Activated CD4-positive, alpha-beta T cell treated with anti-CD3 and anti-CD28 coated beads for 1 hour (primary cell): ENCODE measurements at places on chromosomes 5 and 9.

- DNase-seq: no peak
Measured at GRCh38 chr5:74257645-74258313, 382.7 kb downstream of the ENC1 start.

DNA sequence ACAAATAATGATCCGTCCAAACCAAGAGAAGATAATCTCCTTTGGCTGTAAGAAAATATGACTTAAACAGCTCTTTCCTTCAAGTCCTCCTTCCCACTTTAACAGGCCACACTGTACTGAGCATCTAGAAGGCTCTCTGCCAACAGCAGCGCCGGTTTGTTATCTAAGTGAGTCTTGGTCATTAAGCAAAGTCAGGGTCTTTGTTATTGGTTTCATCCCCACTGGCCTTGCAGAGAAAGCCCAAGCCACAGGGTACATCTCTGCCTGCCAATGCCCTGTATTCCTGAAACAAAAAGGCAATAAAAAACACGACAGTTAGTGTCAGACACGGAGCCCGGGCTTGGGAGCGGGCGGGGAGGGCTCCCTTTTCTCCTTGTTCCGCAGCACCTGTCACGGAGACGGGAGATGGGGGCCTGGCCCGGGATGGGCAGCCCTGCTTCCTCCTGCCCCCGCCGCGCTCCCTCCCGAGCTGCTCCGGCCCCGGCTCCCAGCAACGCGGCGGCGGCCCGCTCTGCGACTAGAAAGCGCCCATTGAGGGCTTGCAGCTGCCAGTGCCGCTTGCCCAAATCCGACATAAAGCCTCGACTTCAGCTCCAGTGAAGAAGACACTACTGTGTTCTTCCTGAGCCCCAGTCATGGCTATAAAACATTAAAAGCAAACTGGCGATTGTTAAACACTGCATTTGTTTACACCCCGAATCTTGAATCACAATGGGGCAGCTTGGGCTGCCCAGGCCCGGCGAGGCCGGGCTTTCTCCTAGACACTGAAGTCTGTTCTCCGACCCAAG, 28.1 kb upstream of the PIK3R1 start:
- DNase-seq: no peak

DNA sequence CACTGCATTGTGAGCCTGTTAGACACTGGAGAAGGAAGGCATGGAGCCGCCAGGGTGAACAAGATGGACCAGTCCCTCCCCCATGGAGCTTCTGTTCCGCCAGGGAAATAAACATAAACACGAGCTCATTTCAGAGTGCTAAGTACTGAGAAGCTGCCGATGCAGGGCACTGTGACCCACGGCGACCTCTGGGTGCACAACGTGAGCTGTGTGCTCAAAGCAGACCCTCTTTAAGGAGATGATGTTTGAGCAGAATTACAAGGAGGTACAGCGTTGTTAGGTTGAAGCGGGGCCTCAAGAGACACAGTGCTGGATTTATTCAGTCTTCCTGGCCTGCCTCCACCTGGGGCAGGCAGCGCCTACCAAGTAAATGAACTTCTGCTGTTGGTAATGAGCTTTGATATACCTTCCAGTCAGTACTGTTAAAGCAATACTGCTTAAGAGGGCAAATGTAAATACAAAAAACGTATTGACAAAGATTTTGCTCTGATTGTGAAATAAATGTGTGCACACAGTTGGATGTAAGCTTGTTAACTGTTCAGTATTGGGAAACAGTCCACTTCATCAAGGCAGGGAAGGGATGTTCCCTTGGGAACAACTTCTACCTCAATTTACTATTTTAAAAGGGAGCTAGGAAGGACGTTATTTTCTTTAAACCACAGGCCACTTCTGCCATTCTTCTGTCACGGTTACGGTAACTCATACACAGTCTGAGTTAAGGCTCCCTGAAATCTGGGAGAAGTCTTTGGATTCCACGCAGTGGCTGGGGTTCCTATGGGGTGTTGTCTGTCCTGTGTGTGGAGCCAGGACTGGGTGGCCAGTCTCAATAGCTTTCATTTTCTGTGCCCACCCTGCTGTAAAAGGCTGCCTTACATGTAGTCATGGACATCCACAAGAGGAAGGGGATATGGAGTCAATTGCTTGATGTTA, 48.9 kb upstream of the DMRT1 start:
- no peak for DNase-seq

DNA sequence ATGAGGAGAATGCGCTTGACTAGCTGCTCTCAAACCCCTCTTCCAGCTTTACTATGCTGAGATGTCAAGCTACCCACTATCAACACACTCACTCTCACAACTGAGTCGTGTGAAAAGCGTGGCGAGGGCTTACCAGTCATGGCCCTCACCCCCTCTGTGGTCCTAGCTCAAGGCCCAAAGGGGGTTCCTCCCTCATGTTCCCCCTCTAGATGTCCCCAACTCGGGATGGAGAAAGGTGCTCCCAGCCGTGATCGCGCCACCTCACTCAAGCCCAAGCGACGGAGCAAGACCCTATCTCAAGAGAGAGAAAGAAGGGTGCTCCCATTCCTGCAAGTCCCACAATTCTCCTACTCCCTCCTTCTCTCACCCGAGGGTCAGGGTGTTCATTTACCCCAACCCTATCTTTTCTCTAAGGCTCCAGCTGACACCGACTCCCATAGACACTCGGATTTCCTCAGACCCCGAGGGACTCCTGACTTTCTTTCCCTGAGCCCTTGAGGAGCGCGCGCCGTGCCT, 559 bp downstream of the SLC38A9 start:
- DNase-seq: no peak

GRCh38 chr5:107442452-107442851, 228.3 kb downstream of the EFNA5 start:
- DNase-seq: no peak

- DNase-seq: no peak
Measured at GRCh38 chr9:76891874-76892273, 14.0 kb downstream of the PRUNE2 start.

- no peak for DNase-seq
Measured at GRCh38 chr5:110478895-110479294, 247.6 kb downstream of the TMEM232 start.

GRCh38 chr5:105952875-105953274, 1717.9 kb downstream of the EFNA5 start:
- DNase-seq: no peak

GRCh38 chr5:39665328-39665727, 240.5 kb upstream of the DAB2 start:
- no peak for DNase-seq

- DNase-seq: no peak
Measured at GRCh38 chr5:80193401-80193800, 62.4 kb downstream of the SERINC5 start.

- peak; percentile 11 for DNase-seq
Measured at GRCh38 chr9:96219026-96219899, 82.7 kb downstream of the HSD17B3 start.

DNA sequence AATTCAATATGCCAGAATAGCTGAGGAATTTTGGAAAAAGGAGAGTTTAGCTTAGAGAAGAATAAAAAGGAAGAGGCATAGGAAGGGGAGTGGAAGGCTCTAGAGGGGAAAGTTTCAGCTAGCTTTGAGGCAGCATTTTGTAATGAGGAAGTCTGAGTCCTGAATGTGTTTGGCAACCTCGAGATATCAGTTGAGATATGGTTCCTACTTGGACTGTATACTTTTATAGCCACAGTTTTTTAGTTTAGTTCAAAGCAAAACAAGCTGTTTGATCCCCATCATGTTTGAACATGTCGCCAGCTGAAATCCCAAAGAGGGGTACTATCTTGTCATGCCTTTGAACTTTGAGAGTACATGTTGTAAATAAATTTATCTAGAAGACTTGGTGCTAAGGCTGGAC, 559.0 kb upstream of the FTMT start:
- DNase-seq: no peak

DNA sequence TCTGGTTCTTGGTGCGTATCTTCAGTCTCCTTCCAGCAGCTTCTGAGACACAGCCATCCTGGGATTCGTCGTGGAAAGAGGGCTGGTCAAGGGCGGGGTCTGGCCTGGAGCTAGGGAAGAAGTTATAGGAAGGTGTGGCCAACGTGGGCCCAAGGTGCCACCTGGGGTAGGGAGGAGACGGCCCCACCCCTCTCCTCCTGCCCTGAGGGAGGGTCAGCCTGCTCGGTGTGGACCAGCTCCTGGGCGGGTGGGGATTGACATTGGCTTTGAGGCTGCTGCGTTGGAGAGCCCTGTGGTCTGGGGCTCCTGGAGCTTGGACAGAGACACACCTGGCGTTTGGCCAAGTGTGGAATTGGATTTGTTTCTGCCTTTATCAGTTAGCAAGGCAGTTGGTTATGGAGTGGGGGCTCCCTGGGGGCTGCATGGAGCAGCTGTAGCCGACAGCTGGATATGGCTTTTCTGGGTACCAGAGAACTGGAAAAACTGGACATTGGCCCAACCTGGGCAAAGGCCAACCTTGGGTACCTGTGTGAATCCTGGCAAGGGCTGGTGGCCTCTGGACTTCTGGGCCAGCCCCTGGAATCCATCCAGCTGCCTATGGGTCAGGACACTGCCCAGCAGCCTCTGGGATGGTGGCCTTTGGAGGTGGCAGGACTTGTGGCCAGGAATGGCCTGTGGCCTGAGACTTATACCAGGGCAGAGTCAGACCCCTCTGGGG, 75.7 kb upstream of the PPP1R26 start:
- no peak for DNase-seq

DNA sequence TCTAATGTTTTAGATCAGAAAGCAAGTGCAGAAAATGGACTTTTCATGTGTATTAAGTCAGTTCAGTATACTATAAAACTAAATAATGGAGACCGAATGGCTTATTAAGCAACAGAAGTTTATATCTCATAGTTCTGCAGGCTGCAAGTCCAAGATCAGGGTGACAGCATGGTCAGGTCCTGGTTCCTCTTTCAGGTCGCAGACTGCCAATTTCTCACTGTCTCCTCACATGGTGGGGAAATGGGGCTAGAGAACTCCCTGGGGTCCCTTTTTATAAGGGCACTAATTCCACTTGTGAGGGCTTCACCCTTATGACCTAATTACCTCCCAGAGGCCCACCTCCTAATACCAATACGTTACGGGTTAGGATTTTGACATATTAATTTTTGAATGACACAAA, 48.7 kb downstream of the RICTOR start:
- no peak for DNase-seq

- no peak for DNase-seq
Measured at GRCh38 chr5:140312067-140312790, 9.3 kb upstream of the PFDN1 start.

DNA sequence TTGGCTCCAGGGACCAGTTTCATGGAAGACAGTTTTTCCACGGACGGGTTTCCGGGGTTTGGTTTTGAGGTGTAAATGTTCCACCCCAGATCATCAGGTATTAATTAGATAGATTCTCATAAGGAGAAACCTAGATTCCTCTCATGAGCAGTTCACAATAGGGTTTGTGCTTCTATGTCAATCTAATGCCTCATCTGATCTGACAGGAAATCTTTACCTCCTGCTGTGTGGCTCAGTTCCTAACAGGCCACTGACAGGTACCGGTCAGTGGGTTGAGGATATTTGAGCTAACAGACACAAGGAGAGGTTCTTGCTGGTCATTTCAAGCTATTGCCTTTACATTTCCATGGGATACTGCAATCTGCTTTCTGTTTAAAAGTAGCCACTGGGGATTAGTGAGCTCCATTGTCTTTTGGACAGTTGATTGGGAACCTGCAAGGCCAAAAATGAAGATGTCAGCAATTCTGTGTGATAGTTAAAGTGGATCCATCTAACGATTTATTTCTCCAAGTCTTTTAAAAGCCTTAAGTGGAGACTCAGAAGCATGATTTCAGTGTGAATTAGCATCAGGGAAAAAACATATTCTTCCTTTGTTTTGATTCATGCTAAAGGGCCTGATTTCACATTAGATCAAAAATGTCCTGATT, 38.6 kb downstream of the MRPS30 start:
- DNase-seq: no peak

DNA sequence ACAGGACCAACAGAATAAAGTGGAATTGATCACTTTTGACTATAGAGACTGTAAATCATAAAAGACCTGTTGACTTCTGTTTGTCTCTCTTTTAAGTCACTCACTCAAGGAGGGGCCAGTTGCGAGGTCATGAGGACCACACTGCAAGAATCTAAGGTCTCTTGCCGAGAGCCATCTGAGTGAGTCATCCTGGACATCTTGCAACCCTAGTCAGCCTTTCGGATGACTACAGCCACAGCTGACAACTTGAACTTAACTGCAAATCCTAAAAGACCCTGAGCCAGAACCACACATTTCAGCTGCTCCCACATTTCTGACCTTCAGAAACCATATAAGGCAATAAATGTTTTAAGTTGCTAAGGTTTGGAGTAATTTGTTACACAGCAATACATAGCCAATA, 129.7 kb upstream of the RAD23B start:
- DNase-seq: no peak

DNA sequence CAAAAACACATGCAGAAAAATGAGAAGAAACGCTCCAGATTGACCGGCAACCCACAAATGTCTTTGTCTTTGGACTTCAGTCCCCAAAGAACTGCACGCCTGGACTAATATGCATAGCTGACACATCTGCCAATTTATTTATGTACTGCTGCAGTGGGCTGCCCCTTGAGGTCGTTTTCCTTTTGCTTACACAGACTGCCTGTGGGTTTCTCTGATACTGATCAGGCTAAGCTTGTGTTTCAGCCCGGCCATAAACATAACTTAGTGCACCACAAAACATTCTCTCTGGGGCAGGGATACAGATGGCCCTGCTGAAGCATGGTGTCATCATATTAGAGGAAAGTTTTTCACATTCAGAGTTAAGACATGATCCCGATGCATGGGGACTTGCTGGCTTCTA, 75.4 kb downstream of the NUDT12 start:
- DNase-seq: no peak

DNA sequence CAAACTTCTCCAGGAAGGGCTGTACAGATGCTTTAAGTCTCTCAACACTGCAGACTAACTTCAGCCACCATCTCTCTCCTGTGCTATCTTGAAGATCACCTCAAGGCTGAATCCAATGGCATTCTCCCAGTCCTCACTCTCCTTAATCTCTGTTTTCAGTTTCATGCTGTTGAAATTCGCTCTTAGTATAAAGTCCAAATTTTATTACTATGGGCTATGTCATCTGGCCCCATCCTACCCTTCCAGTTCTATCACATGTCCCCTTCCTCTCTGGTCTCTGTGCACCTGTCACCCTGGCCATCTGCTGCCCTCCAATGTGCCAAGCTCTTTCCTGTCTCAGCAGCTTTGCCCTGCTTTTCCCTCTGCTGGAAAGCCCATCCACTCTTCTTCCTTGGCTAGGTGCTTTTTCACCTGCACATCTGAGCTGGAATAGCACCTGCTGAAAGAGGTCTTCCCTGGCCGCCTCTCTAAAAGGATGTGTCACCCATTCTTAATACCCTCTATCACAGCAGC, 284.7 kb upstream of the MAP3K1 start:
- no peak for DNase-seq

DNA sequence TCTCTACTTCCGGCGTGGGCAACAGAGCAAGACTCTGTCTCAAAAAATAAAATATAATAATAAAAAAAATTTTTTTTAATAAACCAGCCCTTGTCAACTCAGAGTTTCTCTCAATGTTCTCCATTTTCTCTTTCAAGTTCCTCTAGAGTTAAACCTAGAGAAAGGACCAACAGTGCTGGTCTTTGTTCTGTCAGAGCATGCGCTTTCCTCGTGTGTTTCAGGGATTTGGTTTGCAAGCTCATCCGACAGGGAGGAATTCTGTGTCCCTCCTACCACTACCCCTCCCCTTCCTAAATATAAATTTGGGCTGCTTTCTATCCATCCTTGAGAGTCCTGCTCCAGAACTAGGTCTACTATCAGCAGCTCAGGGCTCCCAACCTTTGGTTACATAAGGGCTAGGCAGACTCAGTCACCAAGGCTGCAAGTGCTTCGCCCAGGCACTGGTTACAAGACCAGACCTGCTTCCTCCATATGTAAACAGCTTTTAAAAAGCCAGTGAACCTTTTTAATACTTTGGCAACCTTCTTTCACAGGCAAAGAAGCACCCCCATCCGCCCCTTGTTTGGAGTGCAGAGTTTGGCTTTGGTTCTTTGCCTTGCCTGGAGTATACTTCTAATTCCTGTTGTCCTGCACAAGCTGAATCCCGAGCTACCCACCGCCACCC, 13.5 kb downstream of the SETX start:
- no peak for DNase-seq
